Mesothelial cell of epicardium (in vitro differentiated cells): ENCODE measurements at places on chromosomes 12 and 14. TPM values are rescaled to one million over a fixed set of nuclear protein-coding genes. Genes with fewer than 3 reads are reported as not detected.

Gene AQP6
- total RNA-seq = 0.11 to 0.16 TPM (median 0.11 TPM) in 3 replicates

DNA sequence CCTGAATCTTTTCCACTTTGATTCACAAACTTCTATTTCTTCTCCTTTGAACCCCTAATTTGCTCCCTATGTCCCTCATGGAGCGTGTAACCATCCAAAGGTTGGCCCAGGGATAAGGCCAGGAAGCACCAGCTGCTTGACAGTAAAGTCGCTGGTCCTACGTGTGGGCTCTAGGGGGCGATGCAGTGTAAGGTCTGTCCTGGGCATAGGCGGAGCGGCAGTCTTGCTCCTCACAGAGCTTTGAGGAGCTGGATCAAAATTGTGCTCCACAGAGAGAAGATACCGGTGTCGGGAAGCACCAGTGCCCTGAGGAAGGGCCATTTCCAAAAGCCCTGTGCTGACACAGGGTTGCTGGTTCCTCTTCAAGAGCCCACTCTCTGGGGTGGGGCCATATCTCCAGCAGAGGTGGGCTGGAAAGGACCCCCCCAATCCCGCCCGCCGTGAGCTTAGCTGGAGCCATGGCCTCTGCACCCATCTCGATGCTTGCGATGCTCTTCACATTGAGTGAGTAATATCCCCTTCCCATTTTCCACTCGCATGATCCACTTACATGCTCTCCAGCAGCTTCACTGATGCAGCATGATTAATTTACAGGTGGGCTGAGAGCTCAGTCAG, 49.9 kb upstream of the OR4E1 start:
- DNase-seq = no peak

DNA sequence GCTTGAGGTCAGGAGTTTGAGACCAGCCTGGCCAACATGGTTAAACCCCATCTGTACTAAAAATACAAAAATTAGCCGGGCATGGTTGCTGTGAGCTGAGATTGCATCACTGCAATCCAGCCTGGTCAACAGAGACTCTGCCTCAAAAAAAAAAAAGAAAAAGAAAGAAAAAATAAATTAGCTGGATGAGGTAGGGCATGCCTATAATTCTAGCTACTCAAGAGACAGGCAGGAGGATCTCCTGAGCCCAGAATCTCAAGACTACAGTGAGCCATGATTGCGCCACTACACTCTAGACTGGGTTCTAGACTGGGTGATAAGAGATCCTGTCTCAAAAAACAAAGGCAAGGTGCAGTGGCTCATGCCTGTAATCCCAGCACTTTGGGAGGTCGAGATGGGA, 16.9 kb downstream of the PPP4R3A start:
- DNase-seq = no peak

DNA sequence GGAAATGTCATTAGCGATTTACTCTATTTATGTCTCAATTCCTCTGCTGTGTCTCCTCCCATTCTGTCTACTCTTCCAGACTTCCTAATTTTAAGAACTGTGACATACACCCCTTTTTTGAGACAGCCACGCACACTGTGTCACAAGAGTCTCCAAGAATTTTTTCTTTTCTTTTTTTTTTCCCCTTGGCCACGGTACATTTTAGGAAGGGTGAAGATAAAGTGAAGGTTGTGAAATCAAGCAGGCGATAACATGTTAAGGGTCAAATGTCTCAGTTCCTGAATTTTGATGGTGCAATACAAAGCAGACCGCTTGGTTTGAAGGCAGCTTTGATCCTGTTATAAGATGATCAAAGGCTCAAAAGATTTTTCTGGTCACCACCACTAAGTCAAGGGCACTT, 4.3 kb downstream of the OLR1 start:
- DNase-seq = no peak

DNA sequence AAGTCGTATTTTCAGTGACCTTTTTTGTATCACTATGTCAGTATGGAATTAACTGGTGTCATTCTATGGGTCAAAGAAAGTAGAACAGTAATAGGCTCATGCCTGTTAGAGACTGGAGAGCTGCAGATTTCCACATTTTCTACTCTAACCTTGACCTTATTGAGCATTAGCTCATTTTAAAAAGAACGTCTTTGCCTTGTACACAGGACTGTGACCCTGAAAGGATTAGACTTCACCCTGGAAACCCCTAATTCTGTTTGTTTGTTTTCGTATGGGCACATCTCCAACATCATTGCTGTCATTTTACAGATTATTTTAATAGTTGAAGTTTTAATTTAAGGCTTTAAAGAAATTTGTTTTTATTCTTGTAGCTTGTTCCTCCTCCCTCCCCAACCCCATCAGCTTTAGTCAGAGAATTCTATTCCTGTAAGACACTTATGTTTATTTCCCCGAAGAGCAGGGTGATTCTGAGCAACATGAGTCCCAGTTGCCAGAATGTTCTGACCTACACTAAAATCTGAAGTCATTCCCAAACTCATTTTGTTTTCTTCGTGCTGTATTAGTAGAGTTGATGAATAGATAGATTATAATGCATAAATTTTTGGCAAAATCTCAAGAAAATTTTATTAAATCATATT, 451.3 kb downstream of the FOXG1 start:
- DNase-seq = no peak
